ENCODE measurements at places on chromosomes 1 and 21.

- no peak for DNase-seq
Observed at GRCh38 chr1:113881661-113882060, 5.7 kb downstream of the BCL2L15 start.

DNA sequence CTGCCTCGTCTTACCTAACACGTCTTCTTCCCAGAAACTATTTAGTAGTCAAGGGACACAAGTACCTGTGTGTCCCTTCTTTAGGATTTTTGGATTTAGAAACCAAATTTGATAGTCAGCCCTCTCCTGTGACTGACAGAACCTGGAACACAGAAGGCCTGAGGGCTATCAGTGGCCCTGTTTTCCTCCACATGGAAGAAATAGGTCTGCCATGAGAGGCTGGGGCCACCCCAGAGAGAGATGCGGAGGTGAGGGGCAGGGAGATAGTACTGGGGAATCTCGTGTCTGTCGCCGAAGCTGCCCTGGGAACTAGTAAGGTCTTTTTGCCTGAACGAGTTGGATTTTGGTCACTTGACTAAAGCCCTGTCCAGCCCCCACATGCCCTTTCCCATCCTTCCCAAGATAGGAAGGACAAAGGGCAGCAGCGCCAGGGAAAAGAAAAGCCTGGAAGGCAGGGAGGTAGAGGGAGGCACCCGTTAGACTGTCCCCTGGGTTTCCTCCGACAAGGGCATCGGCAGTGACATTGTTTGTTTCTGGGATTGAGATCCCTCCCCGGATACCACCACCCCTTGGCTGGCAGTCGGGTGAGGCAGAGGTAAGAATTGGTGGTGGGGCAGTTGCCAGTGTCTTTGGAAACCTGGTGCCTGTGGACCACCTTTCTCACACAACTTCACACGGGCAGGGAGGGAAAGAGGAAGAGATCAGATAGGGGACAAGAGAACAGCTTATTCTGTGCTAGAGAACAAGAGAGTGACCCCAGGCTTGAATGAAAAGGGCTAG is 19.8 kb downstream of the SMIM12 start:
- DNase-seq, result no peak

GRCh38 chr1:74835051-74835450 is 102.1 kb downstream of the TYW3 start:
- no peak for DNase-seq

- DNase-seq, result no peak
Observed at GRCh38 chr1:216523449-216524190, 100.4 kb upstream of the USH2A start.

GRCh38 chr1:222387007-222387814 is 160.7 kb downstream of the HHIPL2 start:
- DNase-seq, result no peak

Measured in activated CD4-positive, alpha-beta T cell treated with anti-CD3 and anti-CD28 coated beads, Interleukin-2, amount 50 U/mL, for 16 hours (primary cell).